Stimulated activated CD8-positive, alpha-beta memory T cell treated with anti-CD3 and anti-CD28 coated beads, Interleukin-2, amount 100 ng/mL, for 1 hour (primary cell): ENCODE measurements at places on chromosomes 6 and 20.
A peak's percentile ranks its signal among the peaks of the same experiment; 100 is the strongest.

- DNase-seq, result no peak
These were observed 73.8 kb upstream of the CD2AP start for GRCh38 chr6:47403801-47404200.

- no peak for DNase-seq
These were observed at the start of gene DOK5 for GRCh38 chr20:54475334-54476168. DOK5 (plus strand) TSS chr20:54475593; CDS start chr20:54475947, 354 bp downstream.

DNA sequence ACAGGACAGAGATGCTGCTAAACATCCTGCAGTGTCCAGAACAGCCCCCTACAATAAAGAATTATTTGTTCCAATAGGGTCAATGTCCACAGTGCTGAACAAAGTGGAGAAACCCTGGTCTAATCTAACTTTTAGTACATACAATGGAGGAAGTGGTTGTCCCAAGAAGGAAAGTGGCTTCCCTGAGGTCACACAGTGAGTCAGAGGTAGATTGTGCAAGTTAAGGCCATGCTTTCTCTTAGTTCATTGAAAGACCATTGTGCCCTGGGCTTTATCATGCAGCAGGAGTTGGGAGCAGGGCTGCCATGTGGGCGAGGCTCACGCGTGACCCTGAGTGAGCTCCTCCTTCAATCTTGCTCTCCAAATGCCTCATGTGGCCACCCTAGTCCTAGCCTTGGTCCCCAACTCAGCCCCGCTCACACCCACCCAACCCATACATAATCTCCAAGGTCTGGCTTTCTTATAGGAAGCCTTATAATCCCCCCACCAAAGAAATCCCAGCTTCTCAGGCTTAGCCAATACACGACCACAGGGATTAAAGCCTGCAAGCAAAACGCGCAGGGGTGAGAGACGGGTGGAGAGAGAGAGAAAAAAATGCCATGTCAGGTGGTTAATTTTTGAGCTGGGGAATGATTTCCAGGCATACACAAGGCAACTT lies 19.9 kb downstream of the SLC13A3 start:
- DNase-seq, result no peak

- no peak for DNase-seq
These were observed 2.1 kb upstream of the ZKSCAN4 start for GRCh38 chr6:28254121-28254519.

- DNase-seq, result no peak
These were observed 798 bp downstream of the DSP start for GRCh38 chr6:7542065-7542873.

GRCh38 chr6:73418081-73418741 lies 23.6 kb downstream of the DDX43 start:
- DNase-seq, result no peak

DNA sequence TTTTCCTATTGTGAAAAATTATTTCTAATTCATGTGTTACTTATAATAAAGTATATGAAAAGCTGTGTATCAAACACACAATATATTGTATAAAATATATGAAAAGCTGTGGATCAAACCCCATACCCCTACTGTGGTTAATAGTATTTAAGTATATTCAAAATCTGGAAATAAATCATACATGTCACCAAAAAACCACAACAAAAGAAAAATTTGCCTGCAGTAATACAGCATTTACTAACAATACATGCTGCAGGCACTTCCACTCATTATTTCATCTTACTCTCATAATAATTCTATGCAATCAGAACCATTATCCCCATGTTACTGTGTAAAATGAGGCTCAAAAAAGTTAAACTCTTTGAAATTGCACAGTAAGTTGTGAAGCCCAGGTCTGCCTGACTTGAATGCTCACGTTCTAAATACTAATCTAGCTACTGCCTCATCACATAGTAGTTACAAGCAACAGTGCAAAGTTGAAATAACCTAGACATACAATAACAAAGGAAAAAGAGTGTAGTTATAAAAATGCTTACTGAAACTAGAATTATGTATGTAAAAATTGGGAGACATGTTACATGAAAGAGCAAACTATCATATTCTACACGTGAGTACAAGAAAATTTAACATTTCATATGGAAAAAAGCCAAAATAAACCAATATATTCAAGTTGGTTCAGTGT lies 61.7 kb downstream of the FAM217A start:
- DNase-seq, result no peak

DNA sequence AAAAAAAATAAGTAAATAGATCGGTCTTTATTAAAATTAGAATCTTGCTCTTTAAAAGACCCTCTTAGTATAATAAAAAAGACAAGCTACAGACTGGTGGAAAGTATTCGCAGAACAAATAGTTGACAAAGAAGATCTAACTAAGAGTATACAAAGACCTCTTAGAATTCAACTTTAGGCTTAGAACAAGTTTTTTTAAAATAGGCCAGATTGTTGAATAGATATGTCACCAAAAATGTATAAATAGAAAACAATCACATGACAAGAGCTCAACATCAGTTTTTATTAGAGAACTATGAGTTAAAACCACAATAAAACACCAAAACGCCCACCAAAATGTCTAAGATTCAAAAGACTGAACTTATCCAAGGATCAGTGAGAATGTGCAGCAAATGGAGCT lies 632.7 kb upstream of the PTCHD4 start:
- no peak for DNase-seq

GRCh38 chr20:2748551-2749342 lies 51.7 kb downstream of the CPXM1 start:
- DNase-seq, result no peak

GRCh38 chr6:44464527-44465310 lies 77.2 kb downstream of the CDC5L start:
- no peak for DNase-seq

DNA sequence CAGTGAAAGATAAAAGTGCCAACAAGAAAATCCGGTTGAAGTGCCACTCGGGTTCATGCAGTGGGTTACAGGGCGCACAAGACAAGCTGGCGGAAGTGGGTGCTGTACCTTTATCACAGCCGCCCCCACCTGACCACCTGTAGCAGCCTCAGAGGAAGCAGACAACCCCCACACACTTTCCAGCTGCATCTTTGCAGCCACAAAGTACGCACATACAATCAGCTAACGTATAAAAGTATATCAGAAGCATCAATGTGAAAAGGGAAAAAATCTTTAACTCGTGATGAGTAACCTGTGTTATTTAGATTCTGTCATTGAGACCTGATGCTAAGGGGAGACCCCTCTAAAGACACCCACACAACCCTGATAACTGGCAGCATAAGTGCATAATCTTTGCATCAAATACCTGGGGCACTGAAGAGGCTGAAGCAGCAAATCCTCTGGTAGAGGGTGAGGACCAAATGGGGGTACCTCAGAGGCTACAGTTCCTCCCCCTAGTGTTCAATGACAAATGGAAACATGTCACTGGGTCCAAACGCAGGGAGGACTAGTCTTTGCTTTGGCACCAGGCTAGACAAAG lies 22.1 kb downstream of the BACH2 start:
- peak; percentile 84 for DNase-seq

DNA sequence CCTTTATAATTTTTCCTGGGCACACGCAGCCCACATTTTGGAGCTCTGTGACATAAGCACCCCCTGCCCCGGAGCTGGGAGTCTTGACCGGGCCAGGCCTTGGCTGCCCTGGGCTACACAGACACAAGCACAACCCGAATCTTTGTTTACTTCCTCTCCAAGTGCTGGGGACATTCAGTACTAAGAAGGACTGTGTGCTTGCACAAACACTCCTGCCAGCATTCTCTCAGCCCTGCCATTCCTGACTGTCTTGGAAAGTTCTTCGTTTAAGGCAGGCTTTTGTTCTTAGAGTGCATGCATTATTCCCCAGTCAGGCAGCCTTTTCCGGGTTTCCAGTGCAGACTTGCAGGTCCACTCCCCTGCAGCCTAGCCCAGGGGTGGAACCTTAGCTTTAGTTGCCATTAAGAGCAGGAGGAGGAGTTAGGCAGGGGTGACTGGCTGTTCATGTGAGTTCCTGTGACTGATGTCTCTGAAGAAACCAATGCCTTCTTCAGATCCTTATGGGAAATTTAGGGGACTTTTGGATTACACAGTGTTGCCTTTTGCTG lies 28.6 kb downstream of the FOXO3 start:
- no peak for DNase-seq

GRCh38 chr6:156031516-156031915 lies 575.9 kb upstream of the NOX3 start:
- DNase-seq, result no peak

DNA sequence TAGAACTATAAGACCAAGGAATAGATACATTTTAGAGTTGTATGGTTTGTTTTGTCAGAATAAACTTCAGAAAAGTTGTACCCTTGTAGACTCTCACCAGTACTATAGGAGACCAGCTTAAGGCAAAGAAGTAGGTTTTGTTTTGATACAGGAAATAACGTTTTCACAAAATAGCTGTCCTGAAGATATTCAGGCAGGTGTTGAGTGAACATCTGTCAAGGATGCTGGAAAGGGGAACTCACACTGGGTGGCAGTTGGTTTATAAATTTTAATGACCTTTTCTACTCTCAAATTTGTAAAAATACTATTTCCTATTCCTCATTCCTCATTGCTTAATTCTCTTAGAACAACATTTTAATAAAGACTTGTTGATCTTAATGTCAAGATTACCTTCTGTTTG lies 174.0 kb upstream of the MAN1A1 start:
- no peak for DNase-seq

- no peak for DNase-seq
These were observed 158.1 kb upstream of the ARG1 start for GRCh38 chr6:131414956-131415355.

DNA sequence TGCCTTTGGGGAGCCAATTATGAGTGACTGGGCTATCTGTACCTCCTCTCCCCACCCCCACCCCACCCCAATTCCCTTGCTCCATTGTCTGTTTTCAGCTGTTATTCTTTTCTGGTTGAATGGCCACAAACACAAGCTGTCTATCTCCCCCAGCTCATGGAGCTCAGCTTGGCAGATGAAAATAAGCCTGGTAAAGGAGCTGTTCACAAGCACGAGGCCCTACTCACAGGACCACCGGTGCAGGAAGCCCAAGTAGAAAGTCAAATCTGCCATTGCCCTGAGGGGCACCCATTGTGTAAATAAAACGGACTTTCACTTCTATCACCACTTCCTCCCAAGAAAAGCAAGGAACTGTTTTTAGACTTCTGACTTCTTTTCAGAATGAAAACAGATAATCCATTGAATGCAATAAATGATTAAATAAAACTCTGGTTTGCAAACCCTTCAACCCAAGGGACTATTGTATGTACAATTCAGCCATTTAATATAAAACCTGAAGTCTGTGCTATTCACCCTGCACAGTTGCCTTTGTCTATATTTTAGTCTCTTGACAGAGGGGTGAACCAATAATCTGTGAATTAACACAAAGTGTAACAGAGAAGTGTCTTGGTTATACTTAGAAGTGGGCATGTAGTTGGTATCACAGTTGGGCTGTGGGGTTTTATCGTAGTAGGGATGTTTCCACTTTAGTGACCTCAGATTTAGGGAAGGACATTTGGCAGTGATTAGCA lies 27.7 kb downstream of the RIPOR2 start:
- DNase-seq, result no peak

- DNase-seq, result no peak
These were observed 67.0 kb upstream of the FRMD1 start for GRCh38 chr6:168145747-168146596.

DNA sequence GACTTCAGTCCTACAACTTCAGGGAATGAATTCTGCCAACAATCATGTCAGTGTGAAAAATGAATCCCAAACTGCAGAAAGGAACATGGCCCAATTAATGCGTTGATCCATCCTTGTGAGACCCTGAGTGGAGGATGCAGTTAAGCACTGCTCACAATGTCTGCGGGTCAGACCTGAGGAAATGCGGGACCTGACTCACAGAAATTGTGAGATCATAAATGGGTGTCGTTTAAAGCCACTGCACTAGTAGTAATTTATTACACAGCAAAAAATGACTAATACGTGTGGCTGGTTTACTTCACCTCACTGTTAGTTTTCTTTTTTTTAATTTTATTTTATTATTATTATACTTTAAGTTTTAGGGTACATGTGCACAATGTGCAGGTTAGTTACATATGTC lies 505.0 kb downstream of the PRKN start:
- no peak for DNase-seq

- no peak for DNase-seq
These were observed 23.1 kb upstream of the BMP7 start for GRCh38 chr20:57289391-57290177.

GRCh38 chr6:106510090-106510970 lies 119.0 kb downstream of the RTN4IP1 start:
- DNase-seq, result peak; percentile 47

- no peak for DNase-seq
These were observed 143.6 kb upstream of the ZNF184 start for GRCh38 chr6:27616328-27617045.

DNA sequence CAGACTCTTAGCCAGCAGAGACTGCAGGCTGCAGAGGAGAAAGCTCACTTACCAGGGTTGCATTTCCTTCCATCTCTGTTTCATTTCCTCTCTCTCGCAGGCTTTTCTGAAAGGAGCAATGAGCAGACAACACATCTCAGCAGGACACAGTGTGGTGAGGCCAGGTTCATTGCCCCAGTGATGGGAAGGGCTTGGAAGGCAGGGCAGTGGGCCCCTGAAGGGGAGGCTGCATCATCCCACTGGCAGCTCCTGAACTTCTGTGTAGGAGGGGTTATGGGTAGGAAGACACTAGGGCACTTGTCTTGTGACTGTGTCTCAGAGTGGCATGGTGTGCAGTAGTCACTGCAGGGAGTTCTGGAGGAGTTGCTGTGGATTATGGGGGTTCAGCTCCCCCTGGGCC lies 246.8 kb downstream of the QKI start:
- no peak for DNase-seq

DNA sequence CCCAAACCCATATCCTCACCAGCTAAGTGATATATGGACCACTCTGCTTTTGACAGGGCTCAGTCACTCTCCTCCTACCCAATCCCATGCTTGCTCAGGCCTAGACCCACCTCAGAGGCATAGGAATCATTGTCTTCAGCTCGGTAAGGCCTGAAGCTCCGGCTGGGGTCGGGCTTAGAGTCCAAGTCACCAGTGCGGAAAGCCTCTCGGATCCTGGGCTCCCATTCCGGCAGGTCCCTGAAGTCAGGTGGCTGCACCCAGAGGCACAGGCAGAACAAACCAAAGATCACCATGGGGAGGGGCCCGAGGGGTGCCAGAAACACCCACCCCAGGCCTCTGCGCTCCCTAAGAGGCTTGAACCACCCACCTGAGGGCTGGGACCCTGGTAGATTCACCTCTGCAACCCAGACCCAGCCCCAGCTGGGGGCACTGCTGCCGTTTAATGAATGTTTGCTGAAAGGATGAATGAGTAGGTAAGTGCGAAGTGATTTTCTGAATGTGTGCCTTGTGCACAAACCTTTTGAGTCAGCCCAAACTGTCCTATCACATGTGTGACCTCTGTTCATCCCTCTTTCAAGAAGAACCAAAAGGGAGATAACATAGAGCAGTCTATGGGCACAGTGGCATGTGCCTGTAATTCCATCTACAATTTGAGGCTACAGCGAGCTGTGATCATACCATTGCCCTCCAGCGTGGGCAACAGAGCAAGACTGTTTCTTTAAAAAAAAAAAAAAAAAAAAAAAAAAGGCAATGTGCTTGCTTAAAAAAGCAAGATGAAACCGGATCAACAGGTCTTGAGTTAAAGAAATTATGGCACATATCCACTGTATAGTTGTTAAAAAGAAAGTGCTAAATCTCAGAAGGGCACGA lies 39.3 kb upstream of the DSN1 start:
- no peak for DNase-seq

GRCh38 chr20:16647875-16648597 lies 74.8 kb upstream of the KIF16B start:
- no peak for DNase-seq
